Activated CD8-positive, alpha-beta memory T cell treated with anti-CD3 and anti-CD28 coated beads for 24 hours (primary cell): ENCODE measurements at places on chromosomes 1 and 21.

DNA sequence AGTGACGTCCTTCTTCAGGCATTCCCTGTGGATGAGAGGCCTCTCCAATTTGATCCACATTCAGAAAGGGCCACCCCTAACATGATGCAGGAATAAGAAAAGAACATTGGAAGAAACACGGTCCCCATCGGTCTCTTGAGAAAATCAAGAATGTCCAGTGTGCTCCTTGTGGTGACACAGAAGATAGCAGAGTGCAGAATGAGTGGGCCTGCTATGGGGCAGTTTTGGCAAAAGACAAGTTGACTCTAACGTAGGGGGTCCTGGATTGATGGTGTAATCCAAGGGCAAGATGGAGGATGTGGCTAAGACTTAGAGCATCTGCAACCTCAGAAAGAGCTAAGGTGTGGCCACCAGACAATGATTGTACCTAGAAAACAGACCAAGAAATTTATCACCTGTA is 45.1 kb upstream of the COP1 start:
- no peak for DNase-seq

DNA sequence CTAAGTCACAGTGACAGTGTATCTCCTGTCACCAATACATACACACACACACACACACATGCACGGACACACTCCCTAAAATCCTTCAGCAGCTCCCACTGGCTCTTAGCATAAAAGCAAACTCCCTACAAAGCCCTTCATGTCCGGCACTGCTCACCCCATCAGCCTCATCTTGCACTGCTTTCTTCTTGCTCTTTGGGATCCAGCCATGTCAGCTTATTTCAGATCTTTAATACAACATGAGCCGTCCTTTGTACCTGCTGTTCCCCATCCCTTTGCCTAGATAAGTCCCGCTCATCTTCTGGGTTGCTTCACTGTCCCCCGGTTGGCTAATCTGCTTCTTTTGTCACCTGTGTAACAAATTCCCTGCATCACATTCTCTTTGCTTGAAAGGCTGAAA is 82.1 kb upstream of the VAV3 start:
- no peak for DNase-seq

DNA sequence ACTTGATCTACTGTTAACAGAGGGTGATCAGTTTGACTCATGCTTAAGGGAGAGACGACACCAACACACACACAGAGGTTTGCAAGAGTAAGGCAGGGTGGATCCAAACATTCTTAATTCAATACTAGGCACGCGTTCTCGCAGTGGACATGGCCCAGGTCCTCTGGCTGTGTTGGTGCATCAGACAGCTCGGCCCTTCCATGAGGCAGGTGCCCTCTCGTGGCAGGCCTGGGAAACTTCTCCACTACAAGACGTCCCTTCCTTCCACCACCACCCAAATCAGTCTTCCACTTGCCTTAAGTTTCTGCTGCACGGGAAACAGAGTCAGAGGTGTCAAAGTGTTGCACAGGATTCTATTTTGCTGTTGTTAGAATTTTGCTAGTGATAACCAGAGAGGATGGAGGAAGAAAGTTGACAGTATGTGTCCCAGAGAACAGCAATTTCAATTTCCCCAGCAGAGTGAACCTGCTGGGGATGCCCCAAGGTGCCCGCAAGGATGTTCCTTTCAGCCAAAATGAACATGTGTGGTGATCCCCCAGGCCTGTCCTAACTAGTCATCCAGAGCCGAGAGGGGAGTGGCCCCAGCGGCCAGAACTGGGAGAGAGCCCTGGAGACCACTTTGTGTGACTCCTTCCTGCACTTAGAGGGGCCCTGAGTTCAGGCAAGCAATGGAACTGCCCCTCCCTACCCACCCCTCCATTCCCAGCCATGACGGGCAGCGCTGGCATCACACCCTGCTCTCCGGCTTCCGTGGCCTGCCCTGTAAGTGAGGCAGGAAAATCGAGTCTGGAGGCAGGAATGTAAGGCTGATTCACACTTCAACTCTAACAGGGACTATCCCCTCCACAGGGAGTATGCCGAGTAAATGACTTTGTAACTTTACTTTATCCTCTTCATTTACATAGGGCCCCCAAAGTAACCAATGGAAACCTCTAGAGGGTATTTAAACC is 34.8 kb downstream of the MX1 start:
- peak; percentile 78 for DNase-seq

- no peak for DNase-seq
Measured at GRCh38 chr1:229848752-229849677, 218.0 kb upstream of the GALNT2 start.

GRCh38 chr1:244710474-244711062 is 57.6 kb downstream of the DESI2 start:
- no peak for DNase-seq

- no peak for DNase-seq
Measured at GRCh38 chr1:86183810-86184209, 27.2 kb upstream of the COL24A1 start.
